ENCODE measurements at places on chromosomes 2 and 18.

DNA sequence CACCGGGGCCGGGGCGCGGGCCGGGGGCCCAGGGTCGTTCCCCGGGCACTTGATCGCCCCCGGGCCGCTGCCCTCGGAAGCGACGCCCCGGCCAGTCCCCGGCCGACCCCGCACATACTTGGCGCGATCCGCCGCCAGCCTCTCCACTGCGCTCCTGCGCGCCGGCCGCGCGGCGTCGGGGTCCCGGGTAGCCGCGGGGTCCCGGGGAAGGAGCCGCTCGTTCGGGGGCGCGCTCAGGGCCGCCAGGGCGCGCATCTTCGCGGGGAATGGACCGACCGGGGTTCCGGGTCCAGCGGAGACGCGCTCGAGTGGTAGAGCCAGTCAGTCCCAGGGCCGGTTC lies 204 bp downstream of the FAM110C start:
- DNase-seq, result no peak

GRCh38 chr2:213627835-213628460 lies 343.7 kb downstream of the SPAG16 start:
- DNase-seq, result no peak

- no peak for DNase-seq
Measured at GRCh38 chr2:588074-588645, 89.0 kb downstream of the TMEM18 start.

DNA sequence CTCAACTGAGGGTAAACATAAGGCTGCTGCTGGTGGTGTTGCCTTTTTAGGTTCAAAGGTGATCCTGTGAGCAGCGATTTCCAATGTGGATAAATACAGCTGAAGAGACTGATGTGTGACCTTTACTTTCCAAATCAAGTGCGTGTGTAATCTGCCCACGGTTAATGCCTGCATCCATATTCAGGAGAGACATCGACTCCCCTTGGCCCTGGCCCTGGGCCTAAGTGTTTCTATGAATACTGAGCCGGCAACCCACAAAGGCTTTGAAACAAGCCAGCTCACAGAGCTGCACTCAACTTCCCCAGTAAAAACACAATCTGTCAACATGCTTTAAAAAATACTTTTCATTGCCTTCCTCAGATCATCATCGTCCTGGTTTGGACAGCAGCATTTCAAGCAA lies 1026.6 kb downstream of the TMEM182 start:
- no peak for DNase-seq

DNA sequence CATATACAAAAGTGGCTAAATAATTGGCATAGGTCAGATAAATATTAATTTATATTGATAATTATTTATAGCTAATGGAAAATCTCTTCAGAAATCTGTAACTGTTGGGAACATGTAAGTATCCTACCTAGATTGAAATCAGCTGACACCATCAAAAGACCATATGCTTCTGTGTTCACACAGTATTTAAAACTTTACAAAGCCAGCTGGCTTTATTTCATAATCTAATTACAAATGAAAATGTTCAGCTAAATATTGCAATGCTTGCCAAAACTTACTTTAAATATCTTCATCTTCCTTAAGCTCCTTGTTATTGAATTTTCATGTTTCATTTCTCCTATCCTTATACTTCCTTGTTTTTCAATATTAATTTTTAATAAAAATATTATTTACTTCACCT lies 190.9 kb upstream of the DOK6 start:
- DNase-seq, result no peak

- no peak for DNase-seq
Measured at GRCh38 chr2:38727661-38728060, 23.5 kb downstream of the SRSF7 start.

GRCh38 chr2:123928358-123928757 lies 96.7 kb upstream of the CNTNAP5 start:
- DNase-seq, result no peak

DNA sequence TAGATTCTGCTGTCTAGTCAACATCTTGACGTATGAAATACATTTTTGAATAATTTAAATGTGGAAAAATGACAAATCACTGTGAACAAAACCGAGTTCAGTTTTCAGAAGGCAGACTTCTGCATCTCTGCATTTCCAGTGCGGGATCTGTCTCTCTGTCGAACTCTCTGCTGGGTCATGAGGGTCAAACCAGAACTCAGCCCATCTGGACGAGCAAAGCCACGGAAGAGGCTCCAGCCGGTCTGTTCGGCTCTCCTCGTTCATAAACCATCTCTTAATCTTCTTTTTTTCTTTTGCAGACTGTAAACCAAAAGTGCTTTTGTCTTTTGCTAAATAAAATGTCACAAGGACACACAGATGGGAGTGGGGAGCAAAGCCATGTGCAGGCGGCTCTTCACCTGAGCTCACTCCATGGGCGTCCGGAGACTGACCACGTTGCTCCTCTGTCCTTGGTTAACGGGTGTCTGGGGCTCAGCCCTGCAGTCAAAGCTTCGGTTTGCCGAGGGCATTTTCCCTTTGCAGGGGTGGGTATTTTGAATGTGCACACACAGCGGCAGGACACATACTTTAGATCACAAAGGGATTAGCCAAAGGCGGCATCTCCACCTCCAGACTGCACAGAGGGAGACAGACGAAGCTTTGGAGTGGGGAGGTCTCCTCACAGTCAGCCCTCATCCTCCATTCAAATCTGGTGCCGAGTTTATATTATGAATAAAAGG lies 737.9 kb upstream of the SALL3 start:
- DNase-seq, result no peak

- DNase-seq, result no peak
Measured at GRCh38 chr2:61263830-61264229, 101.8 kb downstream of the C2orf74 start.

- DNase-seq, result no peak
Measured at GRCh38 chr2:133571249-133571648, 3.0 kb upstream of the NCKAP5 start.

DNA sequence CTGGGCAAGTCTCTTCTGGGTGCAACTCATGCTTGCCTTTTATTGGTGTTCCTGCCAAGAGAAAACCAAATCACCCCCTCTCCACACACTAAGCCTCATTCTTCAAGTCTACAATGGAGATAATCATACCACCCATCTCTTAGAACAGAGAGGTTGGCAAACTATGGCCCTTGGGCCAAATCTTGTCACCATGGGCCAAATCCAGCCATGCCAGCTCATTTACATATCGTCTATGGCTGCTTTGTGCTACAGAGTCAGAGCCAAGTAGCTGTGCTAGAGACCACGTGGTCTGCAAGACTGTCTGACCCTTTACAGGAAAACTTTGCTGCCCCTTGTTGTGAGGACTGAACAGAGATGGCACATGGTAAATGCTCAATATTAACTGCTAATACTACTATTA lies 270.3 kb upstream of the PARD3B start:
- no peak for DNase-seq

- DNase-seq, result no peak
Measured at GRCh38 chr18:43671431-43671830, 394.1 kb upstream of the SYT4 start.

DNA sequence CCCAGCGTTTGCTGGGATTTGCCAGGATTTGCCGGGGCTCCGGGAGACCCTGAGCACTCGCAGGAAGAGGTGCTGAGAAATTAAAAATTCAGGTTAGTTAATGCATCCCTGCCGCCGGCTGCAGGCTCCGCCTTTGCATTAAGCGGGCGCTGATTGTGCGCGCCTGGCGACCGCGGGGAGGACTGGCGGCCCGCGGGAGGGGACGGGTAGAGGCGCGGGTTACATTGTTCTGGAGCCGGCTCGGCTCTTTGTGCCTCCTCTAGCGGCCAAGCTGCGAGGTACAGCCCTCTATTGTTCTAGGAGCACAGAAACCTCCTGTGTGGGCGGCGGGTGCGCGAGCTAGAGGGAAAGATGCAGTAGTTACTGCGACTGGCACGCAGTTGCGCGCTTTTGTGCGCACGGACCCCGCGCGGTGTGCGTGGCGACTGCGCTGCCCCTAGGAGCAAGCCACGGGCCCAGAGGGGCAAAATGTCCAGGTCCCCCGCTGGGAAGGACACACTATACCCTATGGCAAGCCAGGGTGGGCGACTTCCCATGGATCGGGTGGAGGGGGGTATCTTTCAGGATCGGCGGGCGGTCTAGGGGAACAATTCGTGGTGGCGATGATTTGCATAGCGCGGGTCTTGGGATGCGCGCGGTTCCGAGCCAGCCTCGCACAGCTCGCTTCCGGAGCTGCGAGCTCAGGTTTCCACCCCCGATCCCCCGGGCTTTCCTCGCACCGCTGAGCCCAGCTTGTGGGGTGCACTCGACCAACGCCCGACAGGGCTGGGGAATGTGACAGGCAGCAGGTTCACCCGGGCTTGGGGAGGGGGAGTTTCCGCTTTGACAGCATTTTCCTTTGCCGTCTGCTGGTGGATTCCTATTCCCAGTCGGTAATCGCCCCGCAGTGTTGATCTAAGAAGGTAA lies 2.8 kb downstream of the ONECUT2 start:
- DNase-seq, result no peak

DNA sequence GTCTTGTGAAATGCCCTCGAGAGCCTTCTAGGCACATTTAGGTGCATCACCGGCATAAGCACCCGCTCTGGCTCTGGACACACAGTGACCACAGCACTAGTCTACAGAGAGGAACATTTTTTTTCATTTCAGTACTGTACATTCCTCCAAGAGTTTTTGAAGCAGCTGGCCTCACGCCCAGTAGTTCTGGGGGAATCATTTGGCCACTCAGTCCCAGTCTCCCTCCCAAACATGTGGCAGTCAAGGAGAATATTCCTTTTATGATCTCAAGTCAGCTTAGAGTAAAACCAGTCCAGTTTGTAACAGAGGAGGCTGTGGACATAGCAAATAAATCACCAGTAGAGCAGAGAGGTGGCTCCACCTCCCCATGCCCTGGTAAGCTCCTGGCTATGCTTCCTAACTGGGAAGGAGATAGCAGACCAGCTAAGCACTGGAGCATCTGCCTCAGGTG lies 48.1 kb downstream of the KCNE4 start:
- no peak for DNase-seq

- no peak for DNase-seq
Measured at GRCh38 chr2:224098481-224099230, 59.6 kb upstream of the SERPINE2 start.

- no peak for DNase-seq
Measured at GRCh38 chr2:24771061-24771460, 22.1 kb downstream of the PTRHD1 start.

DNA sequence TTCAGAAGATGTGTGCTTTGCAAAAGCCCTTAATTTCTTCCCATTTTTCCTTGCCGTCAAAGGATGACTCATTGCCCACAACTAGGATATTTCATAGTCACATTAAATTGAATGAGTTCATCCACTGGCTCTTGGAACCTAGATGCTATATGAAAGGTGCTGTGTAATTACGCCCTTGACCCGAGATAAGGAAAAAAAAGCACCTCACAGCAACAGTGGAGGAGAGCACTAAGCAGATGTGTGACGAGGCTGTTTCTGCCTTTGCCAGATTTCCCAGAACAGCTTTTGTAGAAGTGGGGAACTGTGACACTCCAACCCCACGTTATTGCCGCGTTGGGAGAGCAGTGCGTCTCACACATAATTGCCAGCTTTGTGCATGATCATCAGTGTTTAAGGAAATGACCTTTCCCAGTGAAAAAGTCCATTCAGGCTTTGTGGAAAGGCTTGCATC lies 33.3 kb upstream of the TMEM87B start:
- no peak for DNase-seq

Measured in esophagus squamous epithelium (tissue), 5 donors.